ENCODE measurements at places on chromosomes 16 and 17. TPM values are rescaled to one million over a fixed set of nuclear protein-coding genes. Genes with fewer than 3 reads are reported as not detected.

- DNase-seq: no peak
Measured at GRCh38 chr16:50910736-50911100, 168.8 kb downstream of the CYLD start.

- DNase-seq: peak; percentile 69
Measured at GRCh38 chr17:3964203-3965117, at the start of gene ATP2A3. Gene ATP2A3, minus strand, starts transcription at chr17:3964437. Its CDS starts 146 bp downstream, at chr17:3964291.

DNA sequence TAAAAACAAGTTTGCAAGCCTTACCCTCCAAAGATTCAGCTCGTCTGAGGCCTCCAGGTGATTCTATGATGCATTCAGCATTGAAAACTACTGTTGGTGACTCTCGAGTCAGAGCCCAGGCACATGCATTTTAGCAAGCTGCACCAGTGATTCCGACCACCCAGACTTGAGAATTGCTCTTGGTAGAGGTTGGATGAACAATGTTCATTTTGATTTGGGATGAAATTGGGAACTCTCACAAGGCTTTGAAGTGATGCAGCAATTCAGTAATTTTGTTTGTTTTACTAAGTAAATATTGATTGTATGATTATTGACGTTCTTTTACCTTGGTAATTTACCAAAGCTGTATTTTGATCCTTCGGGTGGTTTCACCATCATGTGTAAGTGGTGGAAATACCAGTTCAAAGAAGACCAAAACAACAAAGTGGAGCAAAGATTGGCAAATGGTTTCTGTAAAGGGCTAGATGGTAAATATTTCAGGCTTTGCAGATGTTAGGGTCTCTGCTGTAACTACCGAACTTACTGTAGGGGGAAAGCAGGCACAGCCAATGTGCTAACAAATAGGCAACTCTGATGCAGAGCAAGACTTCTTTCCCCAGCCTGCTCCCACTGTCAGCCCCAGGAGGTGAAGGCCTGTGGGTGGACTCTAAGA lies 11.8 kb downstream of the ALDH3A2 start:
- DNase-seq: no peak

GRCh38 chr17:75524970-75525805 lies at the start of gene LLGL2:
Gene LLGL2, plus strand, starts transcription at chr17:75525697. Its CDS starts 17,730 bp downstream, at chr17:75543427.
- DNase-seq: peak; percentile 85

DNA sequence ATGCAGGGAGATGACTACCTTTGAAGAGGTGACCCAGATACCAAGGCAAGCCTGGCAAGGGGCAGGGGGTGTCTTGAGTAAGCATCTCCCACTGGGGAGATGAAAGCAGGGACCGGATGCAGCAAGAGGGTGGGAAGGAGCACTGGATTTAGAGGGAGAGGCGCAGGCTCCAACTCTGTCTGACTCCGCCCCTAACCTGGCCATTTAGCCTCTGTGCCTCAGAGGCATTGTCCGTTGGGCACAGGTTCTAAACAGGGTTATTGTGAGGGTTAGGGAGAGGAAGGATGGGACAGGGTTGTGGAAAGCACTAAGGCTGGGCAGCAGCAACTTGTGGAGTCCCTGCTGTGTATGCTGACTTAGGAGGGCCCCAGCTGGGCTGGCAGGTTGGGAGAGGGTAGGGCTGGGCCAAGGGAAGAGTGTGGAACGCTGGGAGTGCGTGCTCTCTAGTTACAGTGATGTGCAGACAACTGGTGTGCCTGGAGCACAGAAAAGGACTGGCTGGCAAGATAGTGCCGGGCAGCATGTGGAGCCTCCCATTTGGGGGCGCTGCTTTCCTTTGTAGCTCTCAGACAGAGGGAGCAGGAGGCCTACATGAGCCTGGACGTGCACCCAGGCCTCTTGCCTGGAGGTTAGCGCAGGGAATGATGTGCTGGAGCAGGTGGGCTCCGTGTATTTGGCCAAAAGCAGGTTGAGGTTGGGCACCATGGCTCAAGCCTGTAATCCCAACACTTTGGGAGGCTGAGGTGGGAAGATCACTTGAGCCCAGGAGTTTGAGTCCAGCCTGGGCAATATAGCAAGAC lies 26.2 kb downstream of the TBX2 start:
- no peak for DNase-seq

Gene HIC1
- total RNA-seq: 41.8 TPM

Gene GAST
- total RNA-seq: not detected

Gene HBM
- total RNA-seq: not detected

Data from activated naive CD4-positive, alpha-beta T cell treated with anti-CD3 and anti-CD28 coated beads, Interleukin-2, amount 50 U/mL, for 72 hours (primary cell).